ENCODE measurements at places on chromosomes 16 and 17. TPM values are rescaled to one million over a fixed set of nuclear protein-coding genes. Genes with fewer than 3 reads are reported as not detected.

SPN gene
- not detected for total RNA-seq

PITPNM3 gene
- 25.0 TPM for total RNA-seq

SHCBP1 gene
- 14.8 TPM for total RNA-seq

ENPP7 gene
- total RNA-seq, result not detected

PLA2G10 gene
- not detected for total RNA-seq

SGF29 gene
- 17.9 TPM for total RNA-seq

FAM117A gene
- 6.1 TPM for total RNA-seq

GINS2 gene
- 25.1 TPM for total RNA-seq

ASPHD1 gene
- 5.4 TPM for total RNA-seq

TMC8 gene
- 0.85 TPM for total RNA-seq

CES3 gene
- 1.5 TPM for total RNA-seq

SHISA6 gene
- total RNA-seq, result not detected

FOXO3B gene
- 5.9 TPM for total RNA-seq

IL34 gene
- total RNA-seq, result 0.63 TPM

CCL1 gene
- not detected for total RNA-seq

KRTAP9-4 gene
- total RNA-seq, result not detected

CD300A gene
- not detected for total RNA-seq

ZPBP2 gene
- total RNA-seq, result not detected

TNFRSF17 gene
- not detected for total RNA-seq

CSNK2A2 gene
- 42.0 TPM for total RNA-seq

HSD11B2 gene
- total RNA-seq, result 1.3 TPM

PABPN1L gene
- not detected for total RNA-seq

HOXB7 gene
- not detected for total RNA-seq

CENPX gene
- 123 TPM for total RNA-seq

EVPL gene
- total RNA-seq, result 101 TPM

BCKDK gene
- total RNA-seq, result 60.4 TPM

NR1D1 gene
- 4.1 TPM for total RNA-seq

CTRB2 gene
- total RNA-seq, result not detected

MPDU1 gene
- 153 TPM for total RNA-seq

ABCC6 gene
- total RNA-seq, result not detected

CMTR2 gene
- 13.0 TPM for total RNA-seq

SMIM36 gene
- total RNA-seq, result not detected

Data from airway epithelial cell (primary cell).